ENCODE measurements at places on chromosomes 3 and 15. TPM values are rescaled to one million over a fixed set of nuclear protein-coding genes. Genes with fewer than 3 reads are reported as not detected.

- DNase-seq: no peak
Observed at GRCh38 chr3:111768571-111769100, 90.4 kb upstream of the PHLDB2 start.

GRCh38 chr15:65577129-65577996 is 33.6 kb downstream of the INTS14 start:
- DNase-seq: no peak

- no peak for DNase-seq
Observed at GRCh38 chr3:13532085-13532484, 16.8 kb upstream of the FBLN2 start.

DNA sequence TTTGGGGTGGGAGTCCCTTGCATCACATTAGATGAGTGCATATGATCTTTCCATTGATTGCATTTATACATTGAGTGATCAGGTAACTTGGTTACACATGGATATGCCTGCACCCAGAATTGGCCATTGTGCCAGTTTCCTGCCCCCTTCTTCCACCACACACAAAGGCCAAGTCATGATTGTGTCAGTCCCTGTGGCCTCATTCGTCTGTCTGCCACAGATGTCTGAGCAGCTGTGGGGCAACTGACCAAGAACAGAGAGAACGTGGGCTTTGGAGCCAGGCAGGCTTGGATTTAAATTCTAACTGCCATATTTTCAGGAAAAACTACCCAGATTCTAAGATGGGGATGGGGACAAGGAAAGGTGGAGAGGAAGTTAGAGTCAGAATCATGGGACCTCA is 27.0 kb downstream of the CCNL1 start:
- DNase-seq: no peak

DNA sequence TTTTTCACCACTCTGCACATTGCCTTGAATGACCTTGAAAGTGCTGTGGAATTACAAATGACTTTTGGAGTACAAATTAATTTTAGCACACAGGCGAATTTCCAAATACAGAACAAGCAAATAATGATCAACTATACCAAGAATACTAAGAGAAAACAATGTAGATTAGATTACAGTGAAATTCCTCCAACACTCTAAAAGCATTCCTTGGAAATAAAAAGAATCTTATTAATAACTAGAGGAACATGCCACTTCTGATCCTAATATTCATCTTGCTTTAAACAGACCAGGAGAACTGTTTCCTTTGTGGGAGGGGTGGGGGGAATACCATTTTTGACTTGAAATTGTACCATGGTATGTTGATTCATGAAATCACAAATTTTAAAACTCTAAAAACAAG is 167.5 kb downstream of the SUCLG2 start:
- no peak for DNase-seq

CCDC39 gene
- polyA plus RNA-seq: 0.72 TPM

- DNase-seq: no peak
Observed at GRCh38 chr15:44034933-44035624, 160.0 kb downstream of the FRMD5 start.
